Hypothalamus (tissue), 51 donors: ENCODE measurements at places on chromosomes 2 and 18.

GRCh38 chr18:11035814-11036495, 113.4 kb downstream of the PIEZO2 start:
- DNase-seq = no peak

- DNase-seq = no peak
These were observed 153.2 kb downstream of the HDAC4 start for GRCh38 chr2:239247401-239248245.

GRCh38 chr18:57854726-57855125, 51.6 kb upstream of the ATP8B1 start:
- no peak for DNase-seq

DNA sequence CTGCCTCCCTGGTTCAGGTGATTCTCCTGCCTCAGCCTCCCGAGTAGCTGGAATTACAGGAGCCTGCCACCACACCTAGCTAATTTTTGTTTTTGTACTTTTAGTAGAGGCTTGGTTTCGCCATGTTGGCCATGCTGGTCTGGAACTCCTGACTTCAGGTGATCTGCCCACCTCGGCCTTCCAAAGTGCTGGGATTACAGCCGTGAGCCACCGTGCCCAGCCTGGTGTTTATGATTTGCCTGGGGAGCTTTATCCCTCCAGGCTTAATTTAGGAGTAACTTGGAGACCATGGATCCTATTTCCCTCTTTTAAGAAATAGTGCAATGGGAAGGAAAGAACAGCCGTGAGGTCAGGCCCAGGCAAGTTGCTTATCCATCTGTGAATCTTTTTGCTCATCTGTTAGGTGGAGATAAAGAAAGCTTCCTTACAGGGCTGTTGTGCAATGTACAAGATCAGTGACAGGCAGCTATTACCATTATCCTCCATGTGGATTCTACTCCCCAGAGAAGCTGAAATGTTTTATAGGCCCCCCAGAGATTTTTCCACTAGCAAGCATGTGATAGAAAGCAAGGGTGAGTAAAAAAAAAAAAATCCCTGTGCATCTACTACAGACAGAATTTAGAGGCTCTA, 104.9 kb upstream of the MGAT5 start:
- no peak for DNase-seq

GRCh38 chr2:103991591-103991990, 862.3 kb upstream of the POU3F3 start:
- no peak for DNase-seq

- no peak for DNase-seq
These were observed 61.4 kb upstream of the KIF5C start for GRCh38 chr2:148813603-148814065.

GRCh38 chr2:9844036-9844483, 786 bp downstream of the TAF1B start:
- DNase-seq = no peak

DNA sequence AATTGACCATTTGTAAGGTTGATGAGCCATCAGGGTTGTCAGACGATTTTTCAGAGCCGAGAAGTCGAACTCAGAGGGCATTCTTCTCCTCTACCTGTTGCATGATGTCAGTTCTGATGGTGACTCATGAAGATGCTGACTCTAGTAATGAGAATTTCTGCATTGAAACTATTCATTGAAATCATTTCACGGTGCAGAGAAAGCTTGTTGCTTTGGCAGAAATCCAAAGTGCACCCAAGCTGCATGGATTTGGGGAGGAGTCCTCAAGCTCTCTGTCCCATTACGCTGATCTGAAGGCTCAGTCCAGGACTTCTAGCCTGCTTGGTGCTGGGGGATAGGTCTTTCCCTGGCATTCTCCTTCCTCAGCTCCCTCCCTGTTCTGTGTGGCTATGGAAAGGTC, 125.7 kb upstream of the PXDN start:
- DNase-seq = no peak

DNA sequence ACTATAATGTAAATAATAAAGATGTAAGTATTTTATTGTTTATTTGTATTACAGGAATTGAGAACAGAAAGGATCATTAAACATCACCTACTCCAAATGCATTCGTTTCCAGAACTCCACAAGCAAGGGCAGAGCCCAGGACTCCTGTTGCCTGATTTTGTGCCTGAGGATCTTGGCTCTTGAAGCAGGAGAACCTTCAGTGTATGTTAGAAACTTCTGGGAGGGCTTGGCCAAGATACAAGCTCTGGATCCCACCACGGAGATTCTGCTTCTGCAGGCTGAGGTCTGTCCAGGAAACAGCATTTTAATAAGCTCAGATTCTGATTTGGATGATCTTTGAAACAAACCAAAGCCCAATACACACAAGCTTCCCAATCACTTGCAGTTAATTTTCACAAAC, 142.4 kb upstream of the SOX11 start:
- DNase-seq = no peak

GRCh38 chr2:196096982-196097745, 28.5 kb upstream of the DNAH7 start:
- no peak for DNase-seq

DNA sequence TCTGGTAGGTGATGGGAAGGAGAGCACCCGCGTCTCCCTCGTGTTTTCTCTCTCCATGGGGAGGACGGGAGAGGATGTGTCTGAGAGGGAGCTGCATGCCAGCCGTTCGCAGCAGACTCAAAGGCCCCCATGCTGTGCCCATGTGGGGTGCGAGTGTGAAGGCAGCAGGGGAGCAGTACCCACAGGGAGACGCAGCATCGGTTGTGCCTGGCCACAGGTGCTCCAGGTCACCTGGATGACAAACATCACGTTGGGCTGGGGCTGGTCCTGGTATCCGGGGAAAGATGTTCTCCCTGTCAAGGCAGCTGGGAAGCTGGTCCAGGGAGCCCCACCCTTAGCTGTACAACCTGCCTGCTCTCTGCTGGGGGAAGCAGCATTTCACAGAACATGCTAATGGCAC, 119.5 kb upstream of the SALL3 start:
- DNase-seq = no peak

GRCh38 chr2:123086613-123087385, 938.3 kb upstream of the CNTNAP5 start:
- DNase-seq = no peak

- no peak for DNase-seq
These were observed 1.4 kb downstream of the APLF start for GRCh38 chr2:68468801-68469200.

DNA sequence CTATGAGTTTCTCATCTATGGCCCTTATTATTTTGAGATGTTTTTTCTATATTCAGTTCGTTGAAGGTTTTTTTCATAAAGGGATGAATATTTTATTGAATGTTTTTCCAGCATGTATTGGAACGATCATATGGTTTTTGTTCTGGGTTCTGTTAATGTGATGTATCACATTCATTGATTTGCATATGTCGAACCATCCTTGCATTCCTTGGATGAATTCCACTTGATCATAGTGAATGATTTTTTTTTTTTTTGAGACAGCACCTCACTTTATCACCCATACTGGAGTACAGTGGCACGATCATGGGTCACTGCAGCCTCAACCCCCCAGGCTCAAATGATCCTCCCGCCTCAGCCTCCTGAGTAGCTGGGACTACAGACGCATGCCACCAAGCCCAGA, 5.5 kb upstream of the NEMP2 start:
- no peak for DNase-seq

GRCh38 chr2:240214790-240215675, 74.6 kb upstream of the OTOS start:
- DNase-seq = no peak

DNA sequence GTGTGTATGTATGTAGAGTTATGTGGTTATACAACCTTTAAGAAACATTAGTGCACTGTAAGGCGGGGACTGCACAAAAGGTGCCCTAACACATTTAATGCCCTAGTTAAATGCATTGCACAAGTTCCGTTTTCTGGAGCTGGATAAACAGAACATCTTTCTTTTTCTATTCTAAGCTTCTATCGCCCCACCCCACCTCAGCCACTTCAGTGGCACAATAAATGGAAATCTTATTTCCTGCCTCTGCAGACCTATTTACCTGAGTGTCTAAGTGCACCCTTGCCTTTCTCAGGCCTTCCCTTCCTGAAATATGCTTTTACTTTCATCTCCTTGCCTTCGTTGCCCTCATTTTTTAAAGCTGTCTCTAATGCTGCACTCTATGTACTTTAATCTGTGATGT, 123.5 kb downstream of the TANC1 start:
- DNase-seq = no peak

DNA sequence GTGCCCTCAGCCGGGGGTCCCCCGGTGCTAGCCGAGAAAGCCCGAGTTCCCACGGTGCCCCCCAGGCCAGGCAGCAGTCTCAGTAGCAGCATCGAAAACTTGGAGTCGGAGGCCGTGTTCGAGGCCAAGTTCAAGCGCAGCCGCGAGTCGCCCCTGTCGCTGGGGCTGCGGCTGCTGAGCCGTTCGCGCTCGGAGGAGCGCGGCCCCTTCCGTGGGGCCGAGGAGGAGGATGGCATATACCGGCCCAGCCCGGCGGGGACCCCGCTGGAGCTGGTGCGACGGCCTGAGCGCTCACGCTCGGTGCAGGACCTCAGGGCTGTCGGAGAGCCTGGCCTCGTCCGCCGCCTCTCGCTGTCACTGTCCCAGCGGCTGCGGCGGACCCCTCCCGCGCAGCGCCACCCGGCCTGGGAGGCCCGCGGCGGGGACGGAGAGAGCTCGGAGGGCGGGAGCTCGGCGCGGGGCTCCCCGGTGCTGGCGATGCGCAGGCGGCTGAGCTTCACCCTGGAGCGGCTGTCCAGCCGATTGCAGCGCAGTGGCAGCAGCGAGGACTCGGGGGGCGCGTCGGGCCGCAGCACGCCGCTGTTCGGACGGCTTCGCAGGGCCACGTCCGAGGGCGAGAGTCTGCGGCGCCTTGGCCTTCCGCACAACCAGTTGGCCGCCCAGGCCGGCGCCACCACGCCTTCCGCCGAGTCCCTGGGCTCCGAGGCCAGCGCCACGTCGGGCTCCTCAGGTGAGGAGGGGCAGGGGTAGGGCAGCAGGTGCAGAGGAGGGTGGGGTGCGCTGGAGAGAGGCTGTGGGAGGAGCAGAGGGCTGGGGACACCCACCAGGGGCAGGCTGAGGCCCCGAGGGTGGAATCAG, 14.1 kb upstream of the GMPPA start:
- DNase-seq = no peak

GRCh38 chr2:3009005-3009404, 368.6 kb downstream of the EIPR1 start:
- no peak for DNase-seq

- DNase-seq = no peak
These were observed 96.8 kb downstream of the SGPP2 start for GRCh38 chr2:222521099-222521498.

GRCh38 chr2:152649997-152650396, 67.3 kb downstream of the PRPF40A start:
- DNase-seq = no peak

DNA sequence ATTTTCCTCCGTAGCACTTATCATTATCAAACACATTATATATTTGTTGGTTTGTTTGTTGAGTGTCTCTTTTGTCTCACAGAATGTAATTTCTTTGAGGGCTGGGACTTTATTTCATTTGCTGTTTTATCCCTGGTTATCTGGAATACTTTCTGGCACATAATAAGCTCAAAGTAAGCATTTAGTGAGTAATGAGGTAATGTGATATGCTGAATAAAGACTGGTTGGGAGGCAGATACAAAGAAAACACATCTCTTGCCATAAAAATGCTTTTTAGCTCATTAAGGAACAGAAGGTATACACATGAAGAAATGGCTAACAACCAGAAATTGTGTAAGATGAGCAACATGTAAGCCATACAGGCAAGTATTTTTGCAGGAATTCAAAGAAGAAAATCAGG, 1411.8 kb downstream of the LRP1B start:
- no peak for DNase-seq

DNA sequence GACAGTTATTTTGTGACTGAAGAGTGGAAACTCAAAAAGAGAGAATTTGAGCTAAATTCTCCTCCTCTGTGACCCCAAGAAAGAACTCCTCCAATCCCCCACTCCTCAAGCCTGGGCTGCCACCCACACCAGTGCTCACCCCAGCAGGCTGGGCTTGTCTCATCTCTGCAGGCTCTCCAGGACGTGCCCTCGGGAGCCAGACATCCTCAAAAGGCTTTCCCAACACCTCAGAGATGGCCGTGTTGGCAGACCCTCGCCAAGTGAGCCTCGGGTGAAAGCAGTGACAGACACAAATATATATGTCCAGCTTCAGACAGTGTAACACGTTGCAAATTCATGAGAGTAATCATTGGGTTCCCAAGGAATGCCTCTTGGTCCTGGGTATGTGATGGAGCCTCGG, 377.7 kb upstream of the SALL3 start:
- DNase-seq = no peak

DNA sequence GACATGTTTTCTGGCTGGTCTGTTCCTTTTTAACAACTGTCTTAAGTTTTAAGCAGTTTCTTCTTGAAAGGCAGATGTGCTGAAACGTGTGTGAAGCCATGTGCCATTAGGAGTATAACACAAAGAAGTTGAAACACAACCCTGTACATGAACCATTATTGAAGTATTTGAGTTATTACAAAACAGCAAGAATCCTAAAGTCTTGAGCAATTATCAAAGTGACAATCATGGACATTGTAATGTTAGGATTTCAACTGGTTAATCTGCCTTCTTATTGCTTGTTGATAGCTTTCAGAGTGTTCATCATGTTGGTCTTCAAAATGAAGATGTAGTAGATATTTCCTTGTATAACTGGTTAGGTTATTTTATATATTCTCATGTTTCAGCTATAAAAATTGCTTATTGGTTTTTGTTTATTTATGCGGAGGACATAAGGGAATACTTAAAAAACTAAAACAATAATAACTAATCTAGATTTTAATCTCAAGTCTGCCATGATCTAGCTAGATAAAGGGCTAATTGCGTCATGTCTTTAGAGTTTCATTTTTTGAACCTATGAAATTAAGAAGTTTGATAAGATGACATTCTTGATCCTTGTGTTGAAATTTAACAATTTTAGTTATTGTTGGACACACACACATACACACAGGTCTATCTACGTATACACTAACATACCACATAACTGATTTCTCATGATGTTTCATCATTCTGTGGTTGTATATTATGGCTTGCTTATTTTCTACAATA, 21.1 kb downstream of the PPP1R1C start:
- DNase-seq = no peak

DNA sequence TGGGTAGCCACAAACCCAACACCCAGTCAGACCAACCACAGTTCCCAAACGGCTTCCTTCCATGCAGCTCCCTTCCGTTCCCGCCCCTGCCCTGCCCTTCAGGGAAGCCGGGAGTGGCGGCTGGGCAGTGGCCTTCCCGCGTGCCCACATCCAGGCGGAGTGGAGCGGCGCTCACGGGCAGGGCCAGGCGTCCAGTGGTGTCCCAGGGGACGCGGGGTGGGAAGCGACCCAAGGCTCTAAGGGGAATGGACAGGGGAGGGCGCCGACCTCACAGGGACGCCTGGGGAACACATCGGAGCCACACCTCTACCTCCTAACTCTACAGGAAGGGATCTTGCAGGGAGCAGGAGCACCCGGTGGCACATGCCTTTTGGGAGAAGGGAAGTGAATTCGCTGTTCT, 225.9 kb upstream of the MGAT5 start:
- DNase-seq = no peak
